ENCODE measurements at places on chromosomes 1 and 21.

- no peak for DNase-seq
These were observed 197.7 kb downstream of the CRB1 start for GRCh38 chr1:197465528-197466327.

DNA sequence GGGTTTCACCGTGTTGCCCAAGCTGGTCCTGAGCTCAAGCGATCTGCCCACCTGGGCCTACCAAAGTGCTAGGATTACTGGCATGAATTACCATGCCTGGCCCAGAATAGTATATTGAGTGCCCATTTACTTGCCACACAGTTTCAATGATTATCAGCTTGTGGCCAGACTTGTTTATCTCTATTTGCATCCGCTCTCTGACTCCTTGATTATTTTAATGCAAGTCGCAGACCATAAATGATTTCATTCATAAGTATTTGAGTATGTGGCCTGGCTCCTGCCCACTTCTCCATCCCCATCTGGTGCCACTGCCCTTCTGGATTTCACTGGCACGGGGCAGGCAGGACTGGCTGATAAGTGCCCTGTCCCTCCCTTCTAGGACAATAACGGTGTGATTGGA is 18.2 kb upstream of the TRNAU1AP start:
- no peak for DNase-seq

DNA sequence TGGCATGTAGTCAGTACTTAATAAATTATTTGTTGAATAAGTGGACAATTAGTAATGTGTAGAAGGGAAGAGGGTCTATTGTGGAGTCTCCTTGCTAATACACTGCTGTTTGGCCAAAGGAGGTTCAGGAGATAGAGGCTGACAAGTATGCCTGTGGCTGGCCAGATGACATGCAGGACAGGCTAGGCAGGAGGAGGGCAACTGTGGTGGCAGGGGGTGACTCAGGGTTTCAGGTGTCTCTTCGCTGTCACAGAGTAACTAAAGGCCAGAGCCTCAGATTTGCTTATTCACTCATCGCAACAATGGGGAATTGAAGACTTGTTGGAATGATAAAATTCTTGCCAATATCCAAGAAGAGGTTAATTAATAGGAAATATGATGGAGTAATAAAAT is 33.1 kb downstream of the THRAP3 start:
- no peak for DNase-seq

DNA sequence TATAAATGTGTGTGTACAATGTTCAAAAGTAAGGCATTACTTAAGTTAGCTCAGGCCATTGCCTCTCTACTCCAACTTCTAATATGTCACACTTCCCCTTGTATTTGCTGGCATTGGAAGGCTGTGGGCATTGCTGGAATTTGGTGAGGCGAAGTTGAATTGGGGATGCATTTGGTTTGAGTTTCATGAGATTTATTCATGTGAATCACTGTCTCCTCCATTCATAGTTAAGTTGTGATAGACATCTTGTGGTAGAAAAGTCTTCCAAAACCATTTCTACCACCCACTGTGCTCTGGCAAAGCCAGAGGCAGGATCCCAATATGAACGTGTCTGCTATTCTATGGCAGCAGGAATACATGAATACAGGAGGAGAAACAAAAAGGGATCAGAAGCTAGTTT is 397.8 kb upstream of the USP24 start:
- DNase-seq: no peak

GRCh38 chr1:184878002-184878401 is 96.3 kb downstream of the NIBAN1 start:
- no peak for DNase-seq

DNA sequence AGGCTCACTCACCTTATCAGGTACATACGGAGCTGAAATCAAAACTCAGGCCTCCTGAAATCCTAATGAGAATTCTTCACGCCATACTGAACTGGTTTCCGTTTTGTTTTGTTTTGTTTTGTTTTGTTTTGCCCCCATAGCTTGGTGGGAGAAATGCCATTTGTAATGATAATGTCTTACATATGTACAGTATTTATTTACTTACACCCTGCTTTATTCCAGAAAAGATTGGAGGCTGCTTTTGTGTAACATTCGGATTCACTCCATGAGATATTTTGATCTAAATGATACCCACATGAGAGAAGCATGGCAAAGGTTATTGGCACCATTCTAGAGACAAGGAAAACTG is 84.7 kb downstream of the EPHB2 start:
- no peak for DNase-seq

All from kidney epithelial cell (primary cell).